ENCODE measurements at places on chromosomes 7 and 10.
A peak's percentile ranks its signal among the peaks of the same experiment; 100 is the strongest.

DNA sequence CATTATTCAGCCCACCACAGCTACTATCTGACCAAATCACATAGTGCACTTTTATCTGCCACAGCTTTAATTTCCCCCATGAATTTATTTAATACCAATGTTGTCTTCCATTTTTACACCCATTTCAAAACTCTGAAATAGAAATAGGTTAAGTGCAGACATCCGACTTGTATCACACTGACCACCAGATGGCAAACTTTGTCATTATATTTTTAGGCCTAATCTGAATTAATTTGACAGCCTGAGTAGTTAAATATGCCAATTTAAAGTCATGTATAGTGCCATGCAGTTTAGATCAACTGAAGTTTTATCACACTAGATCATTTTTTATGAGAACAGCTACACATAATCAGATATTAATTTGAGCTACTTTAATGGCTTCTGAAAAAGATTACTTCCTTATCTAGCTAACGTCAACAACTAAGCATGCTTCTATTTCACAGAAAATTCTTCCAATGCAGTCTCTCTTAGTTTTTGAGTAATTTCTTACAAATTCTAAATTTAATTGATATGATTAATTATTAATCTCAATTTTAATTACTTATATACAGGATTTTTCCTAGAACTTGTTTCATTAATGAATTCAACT, 566.4 kb downstream of the GFRA1 start:
- peak; percentile 50 for DNase-seq

DNA sequence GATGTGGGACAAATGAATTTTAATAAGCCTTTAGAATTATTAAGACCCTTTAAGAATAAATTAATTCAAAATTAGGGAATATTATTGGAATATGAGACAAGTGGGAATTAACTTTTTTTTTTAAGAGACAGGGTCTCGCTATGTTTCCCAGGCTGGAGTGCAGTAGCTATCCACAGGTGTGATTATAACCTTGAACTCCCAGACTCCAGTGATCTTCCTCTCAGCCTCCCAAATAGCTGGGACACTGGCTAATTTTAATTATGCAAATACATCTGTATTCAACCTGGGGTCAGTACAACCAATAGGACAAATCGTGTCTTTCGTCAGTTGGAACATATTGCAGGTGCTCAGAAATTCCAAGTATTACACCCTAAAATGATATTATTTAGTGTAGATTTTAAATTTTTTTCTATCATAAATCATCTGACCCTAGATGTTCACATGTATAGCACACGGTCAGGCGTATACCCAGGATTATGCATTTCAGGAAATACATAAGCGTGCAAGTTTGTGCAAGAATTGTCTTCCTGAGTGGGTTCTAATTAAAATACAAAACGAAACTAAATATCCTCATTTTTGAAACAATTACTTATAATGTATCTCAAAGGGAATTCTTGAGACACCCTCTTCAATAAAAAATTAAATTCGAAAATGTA, 1.2 kb downstream of the NT5C3A start:
- DNase-seq = no peak

DNA sequence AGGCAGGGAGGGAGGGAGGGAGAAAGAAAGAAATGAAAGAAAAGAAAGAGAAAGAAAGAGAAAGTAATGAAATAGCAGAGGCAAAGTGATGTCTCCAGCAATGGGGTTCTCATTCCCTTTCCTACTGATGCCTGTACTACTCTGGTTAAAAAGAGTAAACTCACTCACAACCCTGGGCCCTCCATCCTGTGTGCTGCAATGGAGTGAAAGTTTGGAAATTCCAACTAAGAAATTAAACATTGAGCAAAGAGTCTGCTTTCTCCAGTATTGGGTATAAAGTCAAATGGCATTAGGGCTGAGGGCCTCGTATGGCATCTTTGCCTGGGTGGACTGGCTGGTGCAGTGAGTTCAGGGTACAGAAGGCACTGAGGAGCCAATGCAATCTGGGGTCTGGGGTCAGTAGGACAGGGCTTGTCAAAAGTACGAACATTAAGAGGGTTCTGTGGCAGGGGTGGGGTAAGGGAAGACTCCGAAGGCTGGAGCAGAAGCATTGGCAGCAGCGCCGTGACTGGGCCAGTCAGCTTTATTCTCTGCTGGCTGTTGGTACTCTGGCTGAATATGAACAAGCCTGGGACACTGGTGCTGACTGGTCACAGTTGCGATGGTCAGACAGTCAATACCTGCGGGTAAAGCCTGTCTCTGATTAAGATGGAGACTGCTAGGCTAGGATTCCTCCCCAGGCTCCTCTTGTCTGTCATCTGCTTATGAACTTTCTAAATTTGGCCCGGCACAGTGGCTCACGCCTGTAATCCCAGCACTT, 24.1 kb upstream of the TNS3 start:
- DNase-seq = no peak

GRCh38 chr7:40874756-40875155, 740.0 kb downstream of the SUGCT start:
- DNase-seq = no peak

DNA sequence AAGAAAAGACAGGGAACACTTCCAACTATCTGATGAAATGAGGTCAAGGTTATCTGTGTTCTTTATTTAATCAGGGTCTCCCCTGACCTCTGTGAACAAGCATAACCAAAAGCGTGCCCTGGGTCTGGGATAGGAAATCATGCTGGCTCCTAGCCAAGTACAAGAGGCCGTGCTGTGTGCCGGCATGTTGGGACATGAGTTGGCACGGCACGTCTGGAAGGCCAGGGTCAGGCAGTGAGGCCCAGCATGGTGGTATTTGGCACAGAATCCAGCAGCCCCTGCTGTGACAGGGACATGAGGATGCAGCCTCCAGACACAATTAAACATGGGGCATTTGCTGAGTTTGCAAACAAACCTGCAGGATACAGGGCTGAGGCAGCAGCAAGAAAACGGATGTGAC, 320.4 kb downstream of the PLXNA4 start:
- DNase-seq = peak; percentile 30

- no peak for DNase-seq
Measured at GRCh38 chr10:132400041-132400546, 3.1 kb downstream of the PWWP2B start.

DNA sequence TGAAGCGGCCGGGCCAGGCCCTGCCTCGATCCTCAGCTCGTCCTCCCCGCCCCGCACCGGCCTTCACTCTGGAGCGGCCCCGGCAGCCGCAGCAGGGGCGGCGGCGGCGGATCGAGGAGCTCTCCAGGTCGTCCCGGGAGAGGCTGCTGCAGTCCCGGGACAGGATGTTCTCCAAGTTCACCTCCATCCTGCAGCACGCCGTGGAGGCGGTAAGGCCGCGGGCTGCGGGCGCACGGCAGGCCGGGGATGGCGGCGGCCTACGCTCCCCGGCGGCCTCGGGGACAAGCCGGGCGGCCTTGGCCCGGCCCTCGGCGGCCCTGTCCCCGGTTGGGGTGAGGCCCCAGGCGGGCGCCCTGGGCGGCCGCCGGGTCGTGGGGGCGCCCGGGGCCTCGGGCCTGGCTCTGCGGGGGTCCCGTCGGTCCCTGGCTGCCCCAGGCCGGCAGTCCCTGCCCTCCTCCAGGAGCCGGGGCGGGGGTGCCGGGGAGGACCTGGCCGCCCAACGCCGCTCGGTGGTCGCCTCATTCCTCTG, 399 bp downstream of the FHIP2A start:
- peak; percentile 75 for DNase-seq

DNA sequence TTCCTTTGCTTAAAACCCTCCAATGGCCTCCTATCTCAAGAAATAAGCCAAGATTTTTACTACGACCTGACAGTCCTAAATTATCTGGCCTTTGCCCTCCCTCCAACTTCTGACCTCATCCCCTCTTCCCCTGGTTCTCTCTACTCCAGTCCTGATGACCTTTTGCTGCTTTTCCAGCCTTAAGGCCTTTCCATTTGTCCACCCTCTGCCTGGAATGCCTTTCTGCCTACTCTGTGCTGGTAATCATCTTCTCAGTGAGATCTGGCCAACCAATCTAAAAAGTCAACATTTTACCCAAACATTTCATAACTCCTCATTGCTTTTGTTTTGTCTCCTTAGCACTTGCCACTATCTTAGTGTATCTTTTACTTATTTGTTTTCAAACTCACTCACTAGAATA, 75.7 kb downstream of the VPS41 start:
- DNase-seq = no peak

DNA sequence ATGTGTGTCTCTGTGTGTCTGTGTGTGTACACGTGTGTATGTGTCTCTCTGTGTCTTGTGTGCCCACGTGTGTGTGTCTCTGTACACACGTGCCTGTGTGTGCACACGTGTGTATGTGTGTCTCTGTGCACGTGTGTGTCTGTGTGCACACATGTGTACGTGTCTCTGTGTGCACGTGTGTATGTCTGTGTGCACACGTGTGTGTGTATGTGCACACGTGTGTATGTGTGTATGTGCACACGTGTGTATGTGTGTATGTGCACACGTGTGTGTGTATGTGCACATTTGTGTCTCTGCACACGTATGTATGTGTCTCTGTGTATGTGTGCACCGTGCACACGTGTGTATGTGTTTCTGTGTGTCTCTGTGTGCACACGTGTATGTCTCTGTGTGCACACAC, 248.7 kb upstream of the SHH start:
- DNase-seq = no peak

DNA sequence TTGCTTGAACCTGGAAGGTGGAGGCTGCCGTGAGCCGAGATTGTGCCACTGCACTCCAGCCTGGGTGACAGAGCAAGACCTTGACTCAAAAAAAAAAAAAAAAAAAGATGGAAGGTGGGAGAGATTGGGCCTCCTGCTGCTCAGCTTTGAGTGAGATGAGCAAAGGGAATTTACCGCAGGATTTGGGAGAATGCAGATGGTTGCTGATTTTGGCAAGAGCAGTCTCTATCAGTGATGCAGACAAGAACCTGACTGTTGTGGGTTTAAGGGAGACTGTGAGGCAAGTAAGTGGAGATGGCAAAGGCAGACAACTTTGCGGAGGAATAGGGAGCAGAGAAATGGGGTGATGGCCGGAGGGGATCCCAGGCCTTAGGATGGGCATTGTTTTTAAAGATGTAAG, 1140.8 kb upstream of the AUTS2 start:
- DNase-seq = no peak

- no peak for DNase-seq
Measured at GRCh38 chr7:112723416-112723815, 66.8 kb downstream of the TMEM168 start.

GRCh38 chr10:99573790-99574189, 41.0 kb downstream of the NKX2-3 start:
- DNase-seq = no peak

DNA sequence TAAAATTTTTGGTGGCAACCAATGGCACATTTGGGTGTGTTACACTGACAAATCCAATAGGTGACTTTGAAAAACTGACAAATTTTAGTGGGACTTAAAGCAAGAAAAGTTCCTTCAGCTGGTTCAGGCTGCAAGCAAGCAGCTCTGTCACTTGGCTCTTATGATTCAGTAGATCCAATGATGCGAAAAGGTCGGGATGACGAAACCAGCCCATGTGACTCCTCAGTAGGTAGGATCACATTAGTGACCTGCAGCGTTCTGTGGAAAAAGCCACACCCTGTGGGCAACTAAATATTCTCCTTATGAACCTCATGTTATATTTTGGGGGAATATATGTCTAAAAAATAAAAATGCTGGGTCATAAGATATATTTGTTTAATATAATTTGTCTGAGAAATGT, 13.3 kb upstream of the TSGA13 start:
- DNase-seq = no peak

DNA sequence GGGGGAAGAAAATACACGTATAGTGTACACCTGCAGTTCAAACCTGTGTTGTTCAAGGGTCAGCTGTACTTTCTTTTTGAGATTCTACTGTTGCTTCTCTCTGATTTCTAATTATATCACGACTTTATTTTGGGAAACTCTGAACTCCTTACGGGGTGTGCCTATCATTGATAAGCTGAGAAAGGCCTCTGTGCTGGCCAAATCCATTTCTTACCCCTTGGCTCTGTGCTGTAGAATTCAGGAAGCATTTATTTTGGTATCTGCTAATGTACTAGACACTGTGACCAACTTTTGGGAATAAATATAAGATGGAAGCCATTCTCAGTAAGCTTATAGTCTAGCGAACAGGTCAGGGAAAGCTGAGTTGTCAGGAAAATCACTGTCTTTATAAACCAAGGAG, 26.9 kb upstream of the RPA3 start:
- no peak for DNase-seq

- peak; percentile 42 for DNase-seq
Measured at GRCh38 chr10:59465088-59465487, 102.7 kb upstream of the FAM13C start.

- DNase-seq = no peak
Measured at GRCh38 chr10:91977491-91977890, 53.9 kb downstream of the BTAF1 start.

GRCh38 chr7:149490083-149490760, 7.4 kb downstream of the ZNF746 start:
- DNase-seq = no peak

- no peak for DNase-seq
Measured at GRCh38 chr7:128713794-128714193, 25.4 kb upstream of the CALU start.

- DNase-seq = no peak
Measured at GRCh38 chr10:109698882-109699664, 224.2 kb downstream of the XPNPEP1 start.

DNA sequence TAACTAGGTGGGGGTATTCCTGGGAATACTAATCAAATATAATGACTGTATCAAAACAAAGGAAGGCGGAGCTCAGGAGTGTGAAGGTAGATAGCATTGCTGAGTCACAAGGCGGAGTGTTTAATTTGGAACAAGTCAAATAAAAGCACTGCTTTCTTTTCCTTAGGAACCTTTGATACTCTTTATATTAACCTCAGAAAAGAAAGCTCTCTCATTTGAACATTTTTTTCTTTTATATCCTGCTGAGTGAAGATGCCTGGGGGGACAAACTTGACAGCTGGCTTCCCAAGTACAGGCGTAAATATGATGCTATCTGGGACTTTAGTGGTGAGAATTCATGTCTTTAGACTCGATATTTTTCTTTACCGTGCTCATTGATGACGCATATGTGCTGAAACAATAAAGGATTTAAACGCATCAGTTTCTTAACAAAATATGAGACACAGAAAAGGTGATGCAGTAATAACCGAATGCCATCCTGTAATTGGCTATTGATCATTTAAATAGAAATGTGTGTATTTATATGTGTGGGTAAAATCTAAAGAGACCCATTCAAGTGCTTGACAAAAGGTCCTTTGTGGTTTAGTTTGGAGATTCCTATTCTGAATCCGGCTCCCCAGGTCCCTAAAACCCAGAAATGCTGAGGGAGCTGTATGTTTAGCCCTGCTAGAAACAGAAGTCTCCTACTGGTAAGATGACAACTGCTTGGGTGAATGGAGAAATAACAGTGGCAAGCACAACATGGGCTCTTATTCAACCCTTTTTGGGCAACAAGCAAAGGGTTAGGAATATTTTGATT, 102.7 kb downstream of the PRTFDC1 start:
- no peak for DNase-seq
